ENCODE measurements at places on chromosomes 1 and 21. TPM values are rescaled to one million over a fixed set of nuclear protein-coding genes. Genes with fewer than 3 reads are reported as not detected.

- DNase-seq: no peak
Observed at GRCh38 chr21:44952116-44952928, 12.5 kb downstream of the SLX9 start.

DNA sequence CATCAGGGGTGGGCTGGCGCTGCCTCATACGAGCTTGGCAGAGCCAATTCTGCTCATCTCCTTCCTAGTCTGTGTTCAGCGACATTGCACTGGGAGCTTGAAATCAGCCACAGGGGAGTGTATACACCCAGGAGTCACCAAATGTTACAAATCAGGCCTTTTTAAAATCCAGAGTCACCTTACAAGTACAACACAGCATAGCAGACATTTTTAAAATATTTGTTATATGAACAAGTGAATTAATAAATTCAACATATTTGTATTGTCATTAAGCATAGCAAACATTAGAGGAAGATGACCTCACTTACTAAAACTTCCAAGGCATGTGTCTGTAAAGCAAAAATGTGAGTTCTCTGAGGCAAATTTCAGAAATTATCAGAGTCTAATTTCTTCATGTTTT, 210.0 kb downstream of the HLX start:
- no peak for DNase-seq

- DNase-seq: no peak
Observed at GRCh38 chr1:17949511-17949910, 158.1 kb upstream of the IGSF21 start.

RSPH1 gene
- 1.7 TPM for total RNA-seq

RGS8 gene
- total RNA-seq: not detected

FAAH gene
- 10.6 TPM for total RNA-seq

All from uterus (tissue), 4 donors.